ENCODE measurements at places on chromosomes 7 and 10.

GRCh38 chr10:106284802-106285587 is 879.5 kb downstream of the SORCS1 start:
- DNase-seq, result no peak

GRCh38 chr7:66143876-66144332 is 29.3 kb downstream of the CRCP start:
- no peak for DNase-seq

DNA sequence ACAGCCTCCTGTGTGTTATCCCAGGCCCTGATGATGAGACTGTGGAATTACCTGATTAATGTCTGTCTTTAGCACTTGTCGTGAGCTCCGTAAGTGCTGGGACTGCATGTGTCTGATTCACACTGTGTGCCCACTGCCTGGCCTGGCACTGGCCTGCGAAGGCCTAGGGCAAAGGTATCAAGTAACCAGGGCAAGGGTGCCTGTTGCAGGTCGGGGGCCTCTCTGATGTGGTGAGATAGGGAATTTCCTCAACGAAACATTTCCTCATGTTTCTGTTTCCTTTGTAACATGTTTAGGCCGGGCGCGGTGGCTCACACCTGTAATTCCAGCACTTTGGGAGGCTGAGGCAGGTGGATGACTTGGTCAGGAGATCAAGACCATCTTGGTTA is 50.4 kb downstream of the LHPP start:
- DNase-seq, result no peak

DNA sequence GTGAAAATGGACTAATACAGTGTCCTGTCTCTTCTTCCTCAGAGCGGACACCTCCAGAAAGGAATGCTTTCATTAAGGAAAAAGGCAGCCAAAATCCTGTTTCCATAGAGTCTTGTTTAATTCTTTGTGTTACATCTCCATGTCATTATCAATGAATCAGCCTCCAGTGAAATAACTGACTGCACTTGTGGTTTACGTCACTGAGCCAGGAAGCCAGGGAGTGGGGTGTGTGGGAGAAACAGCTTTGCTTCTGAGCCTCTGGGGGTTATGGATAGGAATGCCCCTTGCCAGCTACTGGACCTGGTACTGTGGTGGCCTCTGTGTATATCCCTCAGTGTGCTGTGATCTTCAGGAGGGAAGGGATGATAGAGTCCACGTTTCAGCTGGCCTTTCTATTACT is 416.8 kb downstream of the GALNT17 start:
- DNase-seq, result no peak

GRCh38 chr7:92973293-92973731 is 136.9 kb upstream of the CDK6 start:
- DNase-seq, result no peak

DNA sequence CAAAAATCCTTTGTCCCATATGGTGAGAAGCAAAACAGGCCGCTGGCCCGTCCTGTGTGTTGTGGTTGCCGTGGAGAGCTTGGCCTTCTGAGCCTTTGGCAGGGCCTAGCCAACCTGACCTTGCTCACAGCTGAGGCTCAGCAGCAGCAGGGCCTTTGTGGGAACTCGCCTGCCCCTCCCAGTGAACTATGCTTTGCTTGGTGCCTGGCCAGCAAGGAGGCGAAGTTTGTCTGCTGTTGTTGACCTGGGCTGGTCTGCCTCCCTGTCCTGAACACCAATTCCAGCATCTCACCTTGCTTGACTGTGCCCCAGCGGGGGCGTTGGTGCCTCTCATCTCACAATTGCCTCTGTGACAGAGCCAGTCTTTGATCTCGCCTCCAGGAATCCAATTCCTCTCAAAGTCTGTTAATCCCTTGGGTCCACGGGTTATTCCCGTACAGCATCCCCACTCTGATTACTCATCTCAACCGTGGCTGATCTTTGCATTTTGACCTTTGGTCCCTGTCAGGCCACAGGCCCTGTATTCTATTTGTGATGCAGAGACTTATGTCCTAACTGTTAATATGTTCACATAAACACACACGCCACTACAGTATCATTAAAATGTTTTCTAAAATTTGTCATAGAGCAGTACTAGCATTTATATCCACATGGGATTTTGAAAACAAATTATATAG is 22.6 kb downstream of the EPDR1 start:
- no peak for DNase-seq

GRCh38 chr7:97373736-97374135 is 256.2 kb downstream of the SDHAF3 start:
- no peak for DNase-seq

GRCh38 chr7:135539629-135540028 is 18.1 kb upstream of the NUP205 start:
- DNase-seq, result no peak

- DNase-seq, result no peak
Measured at GRCh38 chr7:107939573-107940489, 48.8 kb downstream of the DLD start.

GRCh38 chr7:30389791-30390190 is 88.8 kb downstream of the NOD1 start:
- DNase-seq, result no peak

DNA sequence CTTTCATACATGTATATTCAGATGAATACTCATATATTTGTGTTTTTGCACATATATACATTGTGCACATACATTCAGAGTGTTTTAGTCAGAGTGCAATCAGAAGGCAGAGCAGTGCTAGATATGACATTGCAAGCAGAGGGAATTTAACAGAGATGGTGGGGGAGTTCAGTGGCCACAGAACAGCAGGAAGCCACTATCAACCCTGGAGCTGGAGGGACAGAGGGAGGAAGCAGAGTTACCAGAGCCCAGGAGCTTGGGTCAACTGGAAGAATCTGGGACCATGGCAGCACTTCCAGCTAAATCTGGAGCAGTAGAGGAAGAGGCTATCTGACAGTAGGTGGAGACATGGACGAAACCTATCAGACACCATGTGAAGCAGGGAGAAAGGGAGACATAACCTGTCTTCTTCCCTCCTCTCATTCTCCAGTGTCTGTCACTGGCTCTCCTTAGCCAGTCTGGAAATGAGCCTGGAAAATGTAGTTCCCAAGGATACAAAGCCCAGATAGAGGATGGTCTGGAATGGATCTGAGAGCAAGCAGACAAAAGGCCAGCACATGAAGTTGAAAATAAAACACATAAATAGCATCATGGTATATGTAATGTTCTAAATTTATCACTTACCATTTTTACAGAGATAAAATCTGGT is 33.6 kb upstream of the HERPUD2 start:
- DNase-seq, result no peak

- DNase-seq, result no peak
Measured at GRCh38 chr7:158536871-158537515, 50.6 kb downstream of the PTPRN2 start.

- peak; percentile 6 for DNase-seq
Measured at GRCh38 chr10:129057856-129058663, 409.0 kb upstream of the MGMT start.

DNA sequence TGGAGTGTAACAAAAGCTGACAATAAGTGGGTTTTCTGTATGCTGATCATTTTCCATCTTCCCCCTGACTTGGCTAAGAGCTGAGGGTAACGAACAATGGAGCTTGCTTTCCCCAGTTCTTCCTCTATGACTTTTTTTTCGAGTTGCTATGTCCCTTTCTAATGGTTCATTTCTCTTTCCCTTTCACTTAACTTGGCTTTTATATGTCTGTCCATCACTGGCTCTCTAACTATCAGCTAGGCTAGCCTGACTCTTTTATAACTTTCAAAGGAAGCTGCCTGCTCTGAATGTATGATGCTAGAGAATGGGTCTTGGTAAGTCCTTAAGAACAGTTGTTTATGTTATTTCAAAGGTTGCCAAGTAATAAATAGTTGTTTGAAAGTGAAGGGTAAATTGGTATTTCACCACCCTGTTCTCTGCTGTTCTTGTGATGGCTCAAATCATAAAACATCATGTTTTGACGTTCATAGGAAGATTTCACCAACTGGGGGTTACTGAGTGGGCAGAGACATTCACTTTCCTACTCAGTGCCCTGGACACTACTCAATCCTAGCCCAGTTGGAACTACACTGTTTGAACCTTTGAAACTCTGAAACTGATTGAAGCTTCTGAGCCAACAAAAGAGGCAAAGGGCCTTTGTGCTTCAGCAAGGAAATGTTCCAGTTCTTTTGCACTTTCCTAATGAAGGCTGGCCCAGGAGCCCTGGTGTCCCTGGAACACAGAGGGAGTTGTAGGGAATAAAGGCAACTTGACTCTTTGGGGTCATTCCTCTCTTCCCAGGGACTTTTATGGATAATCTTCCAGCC is 85.4 kb upstream of the PHYHIPL start:
- no peak for DNase-seq

Measured in effector memory CD4-positive, alpha-beta T cell (primary cell).